D341Med (cell line): ENCODE measurements at places on chromosomes 3 and 15.
A peak's percentile ranks its signal among the peaks of the same experiment; 100 is the strongest.

GRCh38 chr15:39746176-39746575, 36.5 kb downstream of the FSIP1 start:
- no peak for DNase-seq

DNA sequence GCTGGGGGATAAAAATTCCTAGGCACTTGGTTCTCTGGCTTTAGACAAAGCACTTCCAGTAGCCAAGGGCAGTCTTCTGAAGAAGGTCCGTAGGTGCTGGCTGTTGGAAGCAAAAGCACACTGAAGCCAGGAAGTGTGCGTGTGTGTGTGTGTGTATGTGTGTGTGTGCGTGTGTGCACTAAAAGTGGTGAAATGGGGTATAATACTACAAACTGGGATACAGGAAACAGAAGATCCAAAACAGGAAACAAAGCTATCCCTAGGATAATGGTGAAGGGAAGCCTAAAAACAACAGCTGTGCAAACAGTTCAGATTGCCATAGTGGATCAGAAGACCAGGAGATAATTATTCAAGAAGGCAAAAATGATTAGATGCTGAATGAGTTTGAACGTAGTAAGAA, 103.4 kb downstream of the IL20RB start:
- no peak for DNase-seq

DNA sequence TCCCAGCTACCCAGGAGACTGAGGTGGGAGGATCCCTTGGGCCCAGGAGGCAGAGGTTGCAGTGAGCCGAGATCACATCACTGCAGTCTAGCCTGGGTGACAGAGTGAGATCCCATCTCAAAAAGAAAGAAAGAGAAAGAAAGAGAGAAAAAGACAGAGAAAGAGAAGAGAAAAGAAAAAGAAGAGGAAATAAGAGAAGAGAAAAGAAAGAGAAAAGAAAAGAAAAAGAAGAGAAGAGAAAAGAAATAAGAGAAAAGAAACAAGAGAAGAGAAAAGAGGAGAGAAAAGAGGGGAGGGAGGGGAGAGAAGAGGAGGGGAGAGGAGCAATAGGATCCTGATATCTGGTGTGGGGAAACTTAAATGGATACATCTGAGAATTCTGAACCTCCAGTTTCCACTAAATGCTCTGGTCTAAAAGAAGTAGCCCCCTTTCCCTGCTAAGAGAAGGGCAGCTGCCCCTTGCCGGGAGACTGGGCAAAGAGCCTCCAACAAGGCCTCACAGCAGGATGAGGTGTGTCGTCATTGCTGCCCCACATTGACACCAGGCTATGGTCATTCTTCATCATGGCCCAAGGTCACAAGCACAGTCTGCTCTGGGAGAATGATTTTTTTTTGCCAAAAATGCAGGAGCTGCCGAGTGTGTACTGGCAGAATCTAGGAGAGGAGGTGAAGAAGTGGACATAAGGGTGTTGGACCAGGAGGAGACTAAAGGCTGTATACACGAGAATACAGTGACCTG, 21.1 kb upstream of the COMMD4 start:
- no peak for DNase-seq

DNA sequence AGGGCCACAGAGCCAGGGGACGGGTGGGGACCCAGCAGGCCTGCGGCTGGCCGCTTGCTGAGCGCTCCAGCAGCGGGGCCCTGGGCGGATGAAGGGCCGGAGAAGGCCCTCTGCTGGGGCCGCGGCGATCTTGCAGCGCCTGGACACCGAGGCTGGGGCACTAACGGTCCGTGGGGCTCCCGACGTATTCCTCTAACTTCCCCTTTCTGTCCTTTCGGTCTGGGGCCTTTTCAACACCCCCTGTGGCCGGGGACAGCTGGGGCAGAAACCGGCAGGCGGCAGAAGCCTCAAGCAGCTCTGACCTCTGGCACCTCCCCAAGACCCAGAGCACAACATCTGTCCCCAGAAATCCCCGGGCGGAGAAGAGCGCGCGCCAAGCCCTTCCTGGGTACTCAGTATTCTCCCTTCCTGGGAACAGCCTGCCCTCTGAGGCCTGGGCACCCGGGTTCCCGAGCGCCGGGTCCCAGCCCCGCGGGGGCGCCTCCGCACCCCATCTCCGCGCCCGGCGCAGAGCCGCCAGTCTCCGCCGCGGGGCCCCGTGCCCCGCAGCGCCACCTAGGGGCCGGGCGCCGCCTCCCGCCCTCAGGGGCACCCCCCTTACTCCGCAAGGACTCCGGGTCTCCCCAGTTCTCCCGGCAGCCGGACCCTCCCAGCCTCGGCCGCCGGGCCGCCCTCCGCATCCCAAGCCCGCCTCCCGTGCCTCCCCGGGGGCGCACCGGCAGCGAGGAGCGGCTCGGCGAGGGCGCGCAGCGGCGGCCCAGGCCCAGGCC, 582 bp upstream of the SLCO3A1 start:
- DNase-seq = peak; percentile 90

DNA sequence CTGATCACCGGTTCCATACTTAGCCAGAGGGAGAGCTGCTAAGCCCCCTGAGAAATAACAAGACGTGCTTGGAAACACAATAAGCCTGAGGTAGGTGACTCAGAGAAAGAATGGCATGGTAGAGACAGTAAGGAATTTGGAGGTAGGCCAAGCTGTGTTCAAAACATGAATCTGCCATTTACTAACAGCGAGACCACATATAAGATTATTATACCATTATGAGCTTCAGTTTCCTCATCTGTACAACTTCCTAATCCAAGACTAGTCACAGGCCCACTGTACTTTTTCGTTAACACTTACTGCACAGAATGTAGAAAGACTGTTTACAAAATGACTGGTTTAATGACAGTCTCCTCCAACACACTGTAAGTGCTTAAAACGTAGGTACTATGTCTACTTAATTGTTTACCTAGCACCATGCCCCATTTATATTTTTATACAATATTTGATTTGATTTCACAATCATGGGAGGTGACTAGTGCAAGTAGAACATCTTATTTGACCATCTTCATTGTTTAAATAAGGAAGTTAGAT, 25.7 kb downstream of the ATOSA start:
- peak; percentile 33 for DNase-seq

- no peak for DNase-seq
Measured at GRCh38 chr3:43288366-43288765, 2.0 kb downstream of the SNRK start.

DNA sequence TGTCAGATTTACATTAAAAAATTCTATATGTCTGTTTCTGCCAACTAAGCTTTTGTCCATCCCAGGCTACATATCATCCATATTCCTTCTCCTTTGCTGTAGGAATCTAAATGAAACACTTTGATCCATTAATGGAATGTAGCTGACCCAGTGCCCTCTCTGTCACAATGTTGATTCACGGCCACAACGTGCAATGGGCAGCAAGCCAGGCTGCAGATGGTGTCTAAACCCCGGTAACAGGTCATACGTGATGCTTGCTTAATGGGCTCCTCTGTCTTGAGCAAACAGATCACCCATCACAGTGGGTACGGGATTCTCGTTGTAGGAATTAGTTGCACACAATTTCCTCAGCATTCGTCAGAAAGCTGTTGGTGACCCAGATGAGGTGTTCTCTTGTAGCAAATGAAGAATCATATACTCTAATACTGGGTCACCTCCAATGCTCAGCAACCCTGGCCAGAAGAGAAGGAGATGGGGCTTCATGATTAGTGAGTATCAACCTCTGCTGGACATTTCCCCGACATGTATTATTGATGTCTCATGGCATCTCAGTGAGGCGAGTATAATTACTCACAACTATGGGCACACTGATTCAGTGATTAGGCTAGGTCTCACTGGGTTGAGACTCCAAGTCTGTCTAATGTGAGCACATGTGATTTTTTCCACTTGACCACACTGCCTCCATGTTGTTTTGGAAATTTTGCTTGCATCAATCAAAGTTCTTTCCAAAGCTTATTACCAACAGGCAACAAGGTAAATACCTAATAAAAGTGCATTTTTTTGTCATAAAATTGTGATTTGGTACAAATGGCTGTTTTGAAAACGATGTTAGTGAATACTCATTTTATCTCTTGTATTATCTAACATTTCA, 12.9 kb upstream of the DCBLD2 start:
- no peak for DNase-seq

DNA sequence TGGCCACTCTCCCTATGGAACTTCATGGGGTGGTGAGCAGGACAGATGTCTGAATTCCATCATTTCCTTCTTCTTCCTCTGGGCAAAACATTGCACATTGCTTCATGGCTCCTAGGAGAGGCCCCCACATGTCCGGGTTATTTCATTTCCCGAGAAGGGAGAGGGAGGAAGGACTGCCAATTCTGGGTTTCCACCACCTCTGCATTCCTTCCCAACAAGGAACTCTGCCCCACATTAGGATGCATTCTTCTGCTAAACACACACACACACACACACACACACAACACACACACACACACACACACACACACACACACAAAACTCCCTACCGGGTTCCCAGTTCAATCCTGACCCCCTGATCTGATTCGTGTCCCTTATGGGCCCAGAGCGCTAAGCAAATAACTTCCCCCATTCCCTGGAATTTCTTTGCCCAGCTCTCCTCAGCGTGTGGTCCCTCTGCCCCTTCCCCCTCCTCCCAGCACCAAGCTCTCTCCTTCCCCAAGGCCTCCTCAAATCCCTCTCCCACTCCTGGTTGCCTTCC, 1.9 kb downstream of the RHO start:
- no peak for DNase-seq

DNA sequence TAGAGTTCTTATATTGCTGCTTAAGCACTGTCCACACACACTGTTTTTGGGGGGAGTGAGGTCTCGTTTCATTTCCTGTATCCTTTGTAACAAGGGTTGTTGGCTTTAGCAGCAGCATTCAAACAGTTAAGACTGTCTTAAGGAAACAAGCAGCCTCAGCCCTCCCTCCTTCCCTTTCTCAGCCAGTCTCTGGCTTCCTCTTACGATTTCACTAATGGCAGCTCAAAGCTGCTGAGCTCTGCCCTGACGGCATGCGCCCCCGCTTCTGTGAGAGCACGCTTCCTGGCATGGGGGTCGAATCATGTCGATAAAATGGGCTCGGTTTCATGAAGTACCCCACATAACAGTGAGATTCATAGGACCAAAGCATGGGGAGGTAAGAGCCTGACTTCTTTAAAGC, 105.0 kb downstream of the KLHL25 start:
- no peak for DNase-seq

GRCh38 chr15:79067072-79067833, 23.3 kb downstream of the RASGRF1 start:
- no peak for DNase-seq

DNA sequence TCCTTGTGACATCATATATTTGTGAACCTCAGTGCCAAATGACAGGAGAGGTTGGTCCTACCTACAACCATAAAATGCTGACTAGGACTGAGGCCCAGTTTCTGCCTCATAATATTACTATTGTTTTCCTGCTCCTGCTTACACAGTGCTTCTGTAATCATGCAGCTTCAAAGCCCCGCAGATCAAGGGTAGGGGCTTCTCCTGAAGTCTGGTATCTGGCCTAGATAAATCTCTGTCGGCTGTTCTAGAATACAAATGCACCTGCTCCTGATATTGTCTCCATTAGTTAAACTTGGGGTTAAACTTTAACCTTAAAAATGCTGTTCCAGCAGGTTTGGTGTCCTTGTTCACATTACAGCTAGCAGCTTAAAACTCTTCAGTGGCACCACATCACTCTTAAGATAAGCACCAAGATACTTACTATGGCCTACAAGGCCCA, 552.4 kb downstream of the TUSC7 start:
- no peak for DNase-seq

GRCh38 chr15:68312701-68313204, 35.2 kb downstream of the FEM1B start:
- DNase-seq = peak; percentile 14

DNA sequence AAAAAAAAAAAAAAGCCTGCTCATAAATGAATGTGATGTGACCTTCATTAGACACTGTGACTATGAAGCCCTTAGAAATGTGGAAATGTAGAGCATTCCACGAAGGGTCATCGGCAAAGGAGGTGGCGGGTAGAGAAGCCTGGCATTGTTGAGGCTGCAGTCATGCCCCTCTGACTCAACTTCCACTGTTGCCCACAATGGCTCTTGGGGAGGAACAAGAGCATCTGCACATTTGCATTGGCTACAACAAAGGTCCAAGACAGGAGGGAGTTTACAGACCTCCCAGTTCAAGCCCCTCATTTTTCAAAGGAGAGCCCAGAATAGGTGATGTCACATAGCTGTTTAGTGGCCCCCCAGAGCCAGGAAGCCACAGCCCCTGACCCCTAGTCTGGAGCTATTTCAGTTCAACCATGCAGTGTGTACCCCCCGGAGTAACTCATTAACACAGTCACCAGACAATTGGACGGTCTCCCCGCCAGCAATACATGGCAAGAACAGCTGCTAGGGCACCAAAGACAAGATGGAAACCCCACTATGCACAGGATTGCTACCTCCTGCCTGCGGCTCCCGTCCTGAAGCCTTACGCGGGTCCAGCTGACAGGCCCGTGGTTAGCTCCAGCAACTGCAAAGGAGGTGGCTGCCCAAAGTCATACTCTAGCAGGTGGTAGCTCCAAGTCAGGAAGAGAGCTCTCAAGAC, 56.2 kb downstream of the SH3BP5 start:
- DNase-seq = no peak

DNA sequence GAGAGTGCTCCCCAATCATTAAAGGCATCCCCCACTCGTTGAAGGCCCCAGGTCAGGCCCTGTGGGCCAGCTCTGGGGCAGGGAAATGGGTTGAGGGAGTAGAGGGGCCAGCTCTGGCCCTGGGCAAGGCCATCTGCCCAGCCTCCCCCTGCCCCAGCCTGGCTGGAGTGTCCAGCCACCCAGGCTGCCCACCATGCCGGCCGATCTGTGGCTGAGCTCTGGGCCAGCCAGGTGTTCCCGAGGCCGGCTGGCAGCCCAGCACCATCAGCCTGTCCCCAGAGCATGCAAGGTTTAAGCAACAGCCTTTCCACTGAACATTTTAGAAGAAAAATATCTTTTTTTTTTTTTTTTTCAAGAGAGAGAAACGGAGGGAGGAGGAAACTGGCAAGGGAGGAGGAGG, 62.8 kb upstream of the LINGO1 start:
- DNase-seq = no peak

DNA sequence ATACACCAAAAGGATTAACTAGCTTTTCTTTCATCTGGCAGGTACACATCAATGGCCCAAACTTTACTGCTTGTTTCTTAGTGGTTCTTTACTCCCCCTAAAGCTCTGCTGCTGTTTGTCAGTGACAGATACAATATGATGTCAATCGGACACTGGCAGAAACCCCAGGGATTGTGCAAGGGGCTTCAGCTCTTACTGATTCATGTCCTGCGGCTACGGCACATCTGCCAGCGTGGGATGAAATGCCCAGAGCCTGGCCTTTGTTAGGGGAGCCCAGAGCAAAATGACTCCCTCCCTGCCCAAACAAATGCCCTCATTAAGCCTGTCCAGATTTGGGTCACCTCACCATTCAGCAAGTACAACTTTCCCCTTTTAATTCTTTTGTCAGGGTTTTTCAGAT, 28.3 kb downstream of the SRP14 start:
- DNase-seq = no peak
